Choroid plexus epithelial cell (primary cell): ENCODE measurements at places on chromosomes 7 and 10.

- no peak for DNase-seq
Measured at GRCh38 chr10:8056871-8057331, 2.4 kb downstream of the GATA3 start.

- DNase-seq, result peak; percentile 20
Measured at GRCh38 chr7:140551355-140552239, 72.3 kb upstream of the MKRN1 start.

DNA sequence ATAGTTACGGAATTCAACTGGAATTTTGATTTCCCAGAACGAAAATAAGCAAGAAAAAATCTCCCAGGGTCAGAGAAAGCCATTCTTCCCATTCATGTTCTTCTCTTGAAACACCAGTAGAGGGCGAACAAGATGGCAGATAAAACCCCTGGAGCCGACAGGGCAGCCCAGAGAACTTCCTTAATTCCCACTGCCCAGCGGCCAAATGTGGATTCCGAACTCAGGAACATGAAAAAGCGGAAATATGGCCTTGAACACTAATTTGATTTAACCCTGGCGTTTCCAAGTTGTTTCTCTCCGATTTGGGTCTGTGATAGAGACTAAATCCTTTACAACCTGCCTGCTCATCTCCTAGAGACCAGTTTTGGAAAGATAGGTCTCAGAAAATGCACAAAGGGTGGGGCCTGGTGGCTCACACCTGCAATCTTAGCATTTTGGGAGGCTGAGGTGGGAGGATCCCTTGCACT is 100.7 kb upstream of the WAC start:
- DNase-seq, result peak; percentile 82

GRCh38 chr7:28128608-28129007 is 52.0 kb downstream of the JAZF1 start:
- DNase-seq, result peak; percentile 92

DNA sequence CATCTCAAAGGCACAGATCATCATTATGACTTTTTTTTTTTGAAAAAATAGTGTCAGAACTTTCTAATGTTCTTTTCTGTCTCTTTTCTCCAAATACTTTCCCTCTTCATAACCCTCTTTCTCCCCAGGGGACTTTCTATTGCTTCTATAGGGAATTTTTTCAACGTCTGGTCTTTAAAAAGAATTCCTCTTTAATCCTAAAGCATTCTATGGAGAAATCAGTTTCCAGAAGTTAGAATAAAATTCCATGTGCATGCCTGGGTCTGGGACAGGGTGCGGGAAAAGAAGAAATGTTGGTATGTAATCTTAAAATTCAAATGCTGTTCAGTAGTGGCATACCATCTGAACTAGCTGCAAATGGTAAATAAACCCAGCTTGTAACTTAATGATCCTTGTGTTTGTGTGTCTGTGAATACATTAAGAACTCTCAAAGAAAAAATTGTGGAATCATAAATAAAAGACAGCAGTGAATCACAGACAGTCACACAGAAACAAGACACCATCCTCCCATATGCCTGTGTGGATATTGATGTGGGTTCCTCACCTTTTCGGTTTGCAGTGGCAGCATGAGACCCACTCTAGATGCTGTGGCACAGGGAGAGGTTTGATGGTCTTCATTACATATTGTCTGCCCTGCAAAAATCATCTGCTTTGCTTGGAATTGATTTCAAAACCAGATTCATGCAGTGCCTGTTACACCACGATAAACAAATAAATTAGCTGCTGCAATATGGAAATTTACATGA is 374.7 kb upstream of the NRP1 start:
- DNase-seq, result no peak

- DNase-seq, result no peak
Measured at GRCh38 chr7:7122033-7122478, 60.3 kb upstream of the C1GALT1 start.

GRCh38 chr7:45576249-45576929 is 2.2 kb downstream of the ADCY1 start:
- DNase-seq, result no peak

GRCh38 chr7:1867370-1868260 is 197.5 kb downstream of the ELFN1 start:
- no peak for DNase-seq

GRCh38 chr7:12801107-12801506 is 113.7 kb downstream of the ARL4A start:
- no peak for DNase-seq

DNA sequence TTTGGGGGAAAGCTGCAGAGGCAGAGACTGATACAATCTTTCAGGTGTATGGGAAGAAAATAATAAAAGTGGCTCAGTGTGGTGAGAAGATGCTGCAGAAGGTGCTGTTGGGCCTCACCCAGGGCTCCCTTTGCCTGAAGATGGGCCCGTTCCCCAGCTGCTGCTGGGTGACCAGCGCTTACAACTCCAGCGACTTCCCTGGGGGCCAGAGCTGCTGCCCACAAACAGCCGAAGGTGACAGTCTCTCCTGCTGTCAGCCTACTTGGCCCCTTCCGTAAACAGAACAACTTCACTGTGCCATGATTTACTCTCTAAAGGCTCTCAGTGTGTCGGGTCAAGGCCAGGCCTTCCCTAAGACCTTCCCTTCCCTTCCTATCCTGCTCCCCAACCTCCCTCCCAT is 93.6 kb upstream of the PCBD1 start:
- no peak for DNase-seq

DNA sequence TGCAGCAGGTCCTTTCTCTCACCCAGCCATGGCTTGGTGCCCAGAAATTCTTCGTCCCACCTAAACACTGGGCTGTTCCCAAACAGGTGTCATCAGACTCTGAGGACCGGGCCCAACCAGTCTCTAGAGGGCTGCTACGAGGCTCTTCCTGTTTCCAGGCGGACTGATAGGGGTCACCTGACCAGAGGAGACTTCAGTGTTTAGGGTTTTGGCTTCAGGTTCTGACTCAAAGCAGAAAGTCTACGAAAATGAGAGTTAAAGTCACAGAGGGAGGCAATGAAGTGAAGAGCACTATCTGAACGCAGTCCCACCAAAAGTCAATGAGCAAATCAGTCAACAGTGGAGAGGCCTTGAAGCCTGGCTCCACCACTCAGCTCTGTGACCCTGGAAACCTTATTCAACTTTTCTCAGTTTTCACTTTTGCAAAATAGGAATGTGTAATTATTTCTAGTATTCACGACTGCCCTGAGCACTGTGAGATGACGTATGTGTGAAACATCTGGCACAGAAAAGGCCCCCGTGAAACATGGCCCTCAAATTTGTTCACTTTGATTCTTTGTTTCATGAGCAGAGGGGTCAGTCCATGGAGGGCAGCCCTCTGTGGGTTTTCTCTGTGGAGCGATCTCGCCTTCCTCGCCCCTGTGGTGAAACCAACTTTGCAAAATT is 189.9 kb upstream of the PDE1C start:
- DNase-seq, result no peak

- no peak for DNase-seq
Measured at GRCh38 chr10:46050941-46051623, 5.0 kb upstream of the MSMB start.

DNA sequence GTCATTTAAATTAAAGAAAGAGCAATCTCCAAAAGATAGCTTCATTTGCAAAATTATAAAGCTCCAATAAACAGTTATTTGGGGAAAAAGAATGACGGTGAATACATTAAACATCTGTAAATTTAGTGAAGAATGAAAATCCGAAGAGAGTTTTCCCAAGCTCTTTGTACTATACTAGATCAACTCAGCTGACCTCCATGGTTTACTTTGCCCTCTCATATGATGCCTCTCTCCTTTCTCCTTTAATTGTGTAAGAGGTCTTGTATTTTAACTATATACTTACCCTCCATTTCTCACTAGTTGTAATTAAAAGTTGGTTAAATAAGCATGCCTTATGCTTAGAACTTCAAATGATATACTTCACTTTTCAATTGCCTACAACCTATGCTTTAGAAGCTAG is 125.8 kb downstream of the CACNA2D1 start:
- no peak for DNase-seq

DNA sequence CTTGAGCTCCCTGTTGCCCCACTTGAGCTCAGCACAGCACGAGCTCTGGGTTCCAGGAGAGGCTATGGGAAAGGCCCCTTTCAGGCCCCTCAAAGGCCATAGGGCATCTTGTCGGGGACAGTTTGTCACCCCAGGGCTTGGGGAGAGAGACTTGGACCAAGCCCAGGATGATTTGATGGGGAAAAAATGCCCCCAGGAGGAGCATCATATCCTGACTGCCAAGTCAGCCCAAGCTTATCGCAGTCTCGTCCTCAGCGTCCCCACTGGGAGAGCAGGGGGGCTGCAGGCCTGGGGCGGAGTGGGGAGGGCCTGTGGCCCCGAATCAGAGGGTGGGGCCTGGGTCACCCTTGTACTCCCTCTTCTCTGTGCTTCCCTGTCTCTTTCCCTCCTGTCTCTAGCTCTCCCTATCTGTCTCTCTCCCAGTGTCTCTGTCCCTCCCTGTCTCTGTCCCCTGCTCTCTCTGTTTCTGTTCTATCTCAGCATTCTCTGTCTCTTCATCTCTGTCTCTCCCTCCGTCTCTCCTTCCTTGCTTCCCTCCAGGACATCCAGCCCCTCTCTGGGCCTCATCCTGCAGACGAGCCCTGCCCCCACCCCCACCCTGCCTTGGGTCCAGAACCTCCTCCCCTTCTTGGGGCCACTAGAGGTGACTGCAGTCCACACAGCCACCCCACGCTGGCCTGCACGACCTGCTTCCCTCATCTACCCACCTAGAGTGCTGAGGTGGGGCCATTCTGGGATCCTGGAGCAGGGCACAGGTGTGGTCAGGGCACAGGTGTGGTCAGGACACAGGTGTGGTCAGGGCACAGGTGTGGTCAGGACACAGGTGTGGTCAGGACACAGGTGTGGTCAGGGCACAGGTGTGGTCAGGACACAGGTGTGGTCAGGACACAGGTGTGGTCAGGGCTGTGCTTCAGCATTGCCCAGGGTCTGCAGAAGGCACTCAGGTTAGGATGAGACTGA is 17.3 kb upstream of the GRIFIN start:
- no peak for DNase-seq

GRCh38 chr10:115974816-115975430 is 298.1 kb downstream of the GFRA1 start:
- DNase-seq, result no peak

- no peak for DNase-seq
Measured at GRCh38 chr10:47027108-47027783, 116.0 kb downstream of the PTPN20 start.

DNA sequence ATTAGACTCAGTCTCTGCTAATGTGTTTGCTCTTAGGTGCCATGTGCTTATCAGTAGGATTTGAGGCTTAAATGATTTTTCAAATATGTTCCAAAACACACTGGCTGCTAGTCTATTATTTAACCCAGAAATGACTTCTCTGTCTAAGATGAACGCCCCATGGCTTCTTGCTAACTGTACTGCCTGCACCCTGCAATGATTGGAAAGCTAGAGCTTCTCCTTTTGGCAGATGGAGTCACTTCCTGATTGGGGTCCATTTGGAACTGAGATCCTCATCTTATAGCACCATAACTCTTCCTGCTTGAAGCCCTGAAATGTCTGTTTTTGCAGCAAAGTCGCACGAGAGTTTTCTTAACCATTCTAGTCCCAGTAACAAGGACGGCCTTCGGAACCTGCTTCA is 186.5 kb upstream of the ADO start:
- no peak for DNase-seq

GRCh38 chr7:90945104-90945787 is 319.0 kb upstream of the FZD1 start:
- DNase-seq, result peak; percentile 62

DNA sequence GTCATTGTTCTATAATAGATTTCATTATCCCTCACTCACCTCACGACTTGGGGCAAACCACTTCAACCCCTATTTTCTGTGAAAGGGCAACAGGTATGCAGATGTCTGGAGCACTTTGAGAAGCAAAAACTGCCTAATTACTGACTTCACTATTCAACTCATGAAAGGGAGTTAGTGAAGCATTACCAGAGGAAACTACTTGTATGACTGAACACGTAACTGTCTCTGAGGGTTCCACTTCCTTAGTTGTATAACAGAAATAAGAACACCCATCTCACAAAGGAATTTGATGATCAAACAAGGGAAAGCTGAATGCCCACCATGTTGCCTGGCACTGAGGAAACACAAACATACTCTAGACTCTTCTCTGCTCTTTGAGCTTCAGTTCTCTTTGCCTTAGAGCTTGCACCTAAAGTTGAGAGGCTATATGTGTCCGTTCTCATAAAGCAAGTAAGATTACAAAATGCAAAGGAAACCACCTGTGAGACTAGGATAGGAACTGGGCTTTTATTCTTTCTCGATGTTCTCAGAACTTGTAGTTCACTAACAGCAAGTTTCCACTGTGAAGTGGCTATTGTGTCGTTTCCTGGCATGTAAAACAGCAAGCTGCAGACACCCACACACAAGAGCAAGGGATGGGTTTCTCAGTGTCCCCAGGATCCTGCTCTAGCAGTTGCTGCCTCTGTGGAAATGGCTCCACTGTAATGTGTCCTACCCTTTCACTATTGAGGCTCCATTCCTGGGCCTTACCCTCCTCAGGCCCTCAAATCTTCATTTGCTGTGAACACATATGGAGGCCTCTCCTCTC is 2.6 kb downstream of the TMEM243 start:
- DNase-seq, result no peak

GRCh38 chr10:89035461-89035860 is 44.9 kb downstream of the FAS start:
- no peak for DNase-seq

- DNase-seq, result no peak
Measured at GRCh38 chr7:37577412-37577811, 106.2 kb upstream of the GPR141 start.

DNA sequence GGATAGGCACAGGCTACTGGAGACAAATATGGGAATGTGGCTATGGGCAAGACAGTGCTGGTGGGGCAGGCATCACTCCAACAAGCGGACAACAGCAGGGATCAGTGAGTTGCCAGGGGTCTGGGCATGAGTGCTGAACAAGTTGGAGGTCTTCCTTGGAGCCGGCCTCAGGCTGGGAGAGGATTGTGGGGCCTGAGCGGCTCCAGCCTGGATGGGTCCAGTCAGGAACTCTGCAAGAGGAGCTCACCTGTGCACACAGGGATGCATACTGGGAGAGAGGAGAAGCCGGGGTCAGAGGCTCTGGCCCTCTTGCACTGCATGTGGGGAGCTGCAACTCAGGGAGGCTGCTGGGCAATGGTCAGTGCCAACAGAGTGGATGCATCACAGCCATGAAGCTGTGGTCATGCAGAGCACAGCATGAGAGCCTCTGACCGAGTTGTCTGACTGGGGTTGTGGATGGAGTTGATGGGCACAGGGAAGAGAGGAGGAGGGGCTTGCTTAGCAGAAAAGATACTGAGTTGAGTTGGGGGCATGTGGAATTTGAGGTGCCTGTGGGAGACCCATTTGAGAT is 204.0 kb upstream of the ZNF32 start:
- DNase-seq, result no peak

- no peak for DNase-seq
Measured at GRCh38 chr7:101620991-101621390, 8.1 kb downstream of the MYL10 start.
